Choroid plexus epithelial cell (primary cell): ENCODE measurements at places on chromosomes 2 and 18.

GRCh38 chr2:160431441-160431840, 62.2 kb downstream of the RBMS1 start:
- DNase-seq: no peak

- no peak for DNase-seq
These were observed 223.3 kb downstream of the FBXO15 start for GRCh38 chr18:73924307-73924706.

GRCh38 chr18:9988665-9989064, 74.8 kb downstream of the VAPA start:
- DNase-seq: no peak

DNA sequence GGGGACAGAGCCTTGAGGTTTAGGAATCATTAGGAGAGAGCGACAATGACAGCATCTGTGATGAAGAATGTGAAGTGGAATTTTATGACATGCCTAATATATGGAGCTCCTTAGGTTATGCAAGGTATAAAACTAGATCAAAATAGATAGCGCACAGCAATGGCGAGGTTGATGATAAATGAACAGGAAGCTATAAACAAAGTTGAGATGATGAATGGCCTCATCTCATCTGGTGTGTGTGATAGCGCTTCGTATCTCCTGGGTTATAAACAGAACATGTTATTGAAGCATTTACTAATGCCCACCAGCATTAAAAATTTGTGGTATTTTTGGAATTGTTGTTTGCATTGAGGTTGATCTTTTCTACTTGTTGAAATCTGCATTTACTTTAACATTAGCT, 231.5 kb downstream of the LTBP1 start:
- DNase-seq: no peak

DNA sequence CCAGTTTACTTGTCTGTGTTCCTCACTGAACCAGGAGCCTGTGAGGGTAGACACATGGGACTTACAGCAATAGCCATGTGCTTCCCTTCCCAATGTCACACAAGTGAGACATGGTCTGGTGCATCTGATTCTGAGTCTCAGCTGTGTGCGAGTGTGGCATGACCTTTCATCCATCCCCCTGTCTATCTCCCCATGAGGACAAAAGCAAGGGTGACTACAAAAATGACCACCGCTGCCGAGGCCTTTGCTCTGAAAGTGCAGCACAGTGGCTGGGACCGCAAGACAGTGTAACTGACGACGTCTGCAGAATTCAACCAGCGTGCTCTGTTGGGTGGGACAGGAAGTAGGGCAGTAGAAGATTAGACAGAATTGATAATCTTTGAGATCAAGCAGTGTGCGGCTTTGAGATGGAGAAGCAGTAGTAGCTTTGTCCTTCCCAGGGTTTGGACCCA, 50.5 kb downstream of the RAB31 start:
- no peak for DNase-seq

GRCh38 chr2:230408244-230408842, 7.7 kb upstream of the SP100 start:
- peak; percentile 38 for DNase-seq

DNA sequence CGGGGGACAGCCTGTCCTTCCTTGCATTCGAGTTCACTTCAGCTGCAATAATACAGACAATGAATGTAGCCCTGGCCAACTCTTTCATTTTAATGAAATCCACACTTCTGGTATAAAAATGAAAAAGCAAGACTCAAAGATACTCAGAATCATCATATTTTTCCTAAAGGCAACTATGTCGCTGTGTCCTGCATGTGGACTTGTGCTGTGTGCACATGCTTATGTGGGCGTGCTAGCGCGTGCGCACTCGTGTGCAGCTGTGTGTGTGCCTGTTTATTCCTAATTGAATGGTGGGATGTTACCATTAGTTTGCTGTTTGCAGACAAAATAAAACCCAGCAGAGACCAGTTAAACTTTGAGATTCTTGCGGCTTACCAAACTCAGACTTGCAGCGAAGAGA, 49.6 kb downstream of the SMIM21 start:
- DNase-seq: no peak

DNA sequence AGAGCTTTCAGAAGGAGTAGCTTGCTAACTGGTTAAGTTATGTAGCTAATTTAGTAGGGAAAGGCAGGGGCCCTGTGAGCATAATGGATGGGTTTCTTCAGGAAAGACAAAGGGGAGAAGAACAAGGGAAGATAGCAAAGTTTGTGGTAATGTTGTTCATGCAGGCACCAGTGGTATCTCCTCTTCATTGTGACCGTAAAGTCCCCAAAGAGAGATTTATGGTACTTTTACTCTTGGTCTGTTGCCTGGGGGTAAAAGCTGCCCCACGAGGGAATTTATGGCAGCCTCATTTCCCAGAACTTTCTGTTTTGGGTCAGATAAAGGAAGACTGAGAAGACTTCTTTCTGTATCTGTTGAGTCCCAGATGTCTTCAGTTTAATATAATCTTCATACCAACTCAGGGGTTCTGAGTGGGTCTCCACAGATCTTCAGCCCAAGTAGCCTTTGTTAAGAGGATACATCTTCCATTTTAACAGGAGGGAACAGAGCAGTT, 27.5 kb downstream of the MALT1 start:
- no peak for DNase-seq

DNA sequence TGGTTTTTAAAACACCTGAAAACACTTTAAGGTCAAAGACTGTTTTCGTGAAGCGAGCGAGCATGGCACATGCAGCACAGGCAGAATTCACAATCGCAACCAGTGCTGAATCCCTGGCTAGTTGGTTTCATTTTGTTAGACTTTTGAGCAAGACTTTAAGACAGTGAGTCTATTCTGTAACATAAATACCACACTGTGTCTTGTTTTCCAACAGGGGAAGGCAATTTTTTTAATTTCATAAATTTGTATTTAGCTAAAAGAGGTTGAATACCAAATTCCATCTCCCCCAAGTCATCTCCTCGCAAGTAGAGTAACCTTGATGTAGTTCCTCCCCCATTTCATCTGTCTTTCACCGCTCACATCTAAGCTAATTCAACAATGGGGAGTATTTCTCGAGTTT, 1.4 kb downstream of the CERKL start:
- peak; percentile 27 for DNase-seq

GRCh38 chr18:12470382-12471075, 62.8 kb downstream of the PRELID3A start:
- peak; percentile 19 for DNase-seq

GRCh38 chr2:222964376-222965031, 87.5 kb upstream of the KCNE4 start:
- no peak for DNase-seq

DNA sequence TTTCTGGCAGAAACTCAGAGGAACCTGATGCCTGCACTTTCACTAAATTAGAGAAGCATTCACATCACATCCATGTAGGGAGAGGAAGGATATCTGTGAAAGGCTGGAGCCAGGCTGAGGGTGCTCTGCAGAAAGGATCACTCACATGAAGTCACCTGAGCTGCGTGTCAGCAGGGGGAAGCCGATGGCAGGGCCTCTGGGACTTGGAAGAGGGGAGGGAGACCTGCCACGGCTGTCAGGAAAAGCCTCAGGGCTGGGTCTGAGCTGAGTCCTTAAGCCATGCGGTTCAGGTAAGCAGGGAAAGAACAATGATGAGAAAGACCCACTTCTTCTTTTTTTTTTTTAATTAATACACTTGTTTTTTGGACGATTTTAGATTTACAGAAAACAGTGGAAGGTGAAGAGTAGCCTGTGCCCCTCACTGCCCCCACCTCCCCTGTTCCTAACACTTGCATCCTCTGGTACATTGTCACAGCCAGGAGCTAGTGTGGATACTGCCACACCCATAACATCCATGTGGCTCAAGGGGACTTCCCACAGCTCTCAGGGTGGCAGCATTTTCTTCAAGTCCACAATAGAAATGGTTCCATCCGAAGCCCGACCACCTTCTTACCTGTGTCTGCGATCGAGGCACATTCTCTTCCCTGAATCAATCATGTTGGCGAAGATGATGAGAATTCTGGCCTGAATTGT, 156.5 kb upstream of the TPO start:
- DNase-seq: no peak
